NCI-H526 treated with DMSO at 0.1 percent for 48 hours (cell line): ENCODE measurements at places on chromosomes 5 and 9.

DNA sequence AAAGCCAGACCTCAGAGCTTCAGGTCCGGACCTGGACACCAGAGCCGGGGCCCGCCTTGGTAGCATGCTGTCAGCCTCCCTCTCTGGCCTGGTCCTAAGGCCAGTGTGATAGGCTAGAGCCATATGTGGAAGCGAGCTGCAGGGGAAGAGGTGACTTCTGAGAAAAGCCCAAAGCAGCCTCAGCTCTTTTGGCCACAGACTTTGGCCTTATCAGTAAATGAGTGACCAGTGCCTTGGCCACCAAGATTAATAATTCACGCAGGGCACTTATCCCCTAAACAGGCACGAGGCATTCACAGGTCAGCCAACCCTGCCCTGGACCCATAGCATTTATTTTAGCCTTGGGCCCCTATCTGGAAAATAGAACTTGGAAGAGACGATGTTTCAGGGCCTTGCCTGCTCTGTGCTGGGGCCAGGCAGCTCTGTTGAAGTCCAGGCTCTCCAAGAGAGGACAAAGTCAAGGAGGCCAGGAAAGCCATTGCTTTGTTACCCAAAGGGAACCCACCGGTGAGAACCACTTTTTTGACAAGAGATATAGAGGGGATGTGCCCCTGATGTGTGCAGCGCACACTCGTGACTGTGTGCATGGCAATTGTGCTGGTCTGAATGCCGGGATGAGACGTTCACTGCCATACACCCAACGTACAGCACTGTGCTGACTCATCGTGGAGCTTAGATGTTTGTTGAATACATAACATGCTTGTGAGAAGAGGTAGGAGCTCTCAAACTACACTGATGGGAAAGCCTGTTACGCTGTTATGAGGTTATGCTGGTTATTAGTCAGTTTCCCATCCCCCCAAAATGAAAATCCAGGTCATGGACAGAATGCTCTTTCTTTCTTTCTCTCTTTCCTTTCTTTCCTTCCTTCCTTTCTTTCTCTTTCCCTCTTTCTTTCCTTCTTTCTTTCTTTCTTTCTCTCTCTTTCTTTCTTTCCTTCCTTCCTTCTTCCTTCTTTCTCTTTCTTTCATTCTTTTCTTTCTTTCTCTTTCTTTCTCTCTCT lies 5.0 kb upstream of the SLC34A1 start:
- DNase-seq = no peak

DNA sequence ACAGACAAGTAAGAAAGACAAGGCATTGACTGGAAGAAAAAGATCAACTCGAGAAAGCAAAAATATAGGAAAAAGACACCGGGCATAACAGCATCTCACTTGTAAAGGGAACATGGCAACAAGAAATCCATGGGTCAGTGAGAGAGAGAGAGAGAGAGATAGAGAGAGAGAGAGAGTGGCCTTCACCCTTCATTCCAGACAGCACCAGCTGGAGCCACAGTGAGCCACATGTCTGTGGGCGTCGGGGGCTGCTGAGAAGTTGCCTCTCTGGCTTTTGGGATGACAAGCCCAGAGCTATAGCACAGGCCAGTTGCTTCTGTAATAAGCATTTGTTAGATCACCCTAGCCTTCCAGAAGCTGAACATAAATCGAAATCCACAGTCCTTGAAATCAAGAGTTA lies 20.3 kb upstream of the ENC1 start:
- DNase-seq = no peak

DNA sequence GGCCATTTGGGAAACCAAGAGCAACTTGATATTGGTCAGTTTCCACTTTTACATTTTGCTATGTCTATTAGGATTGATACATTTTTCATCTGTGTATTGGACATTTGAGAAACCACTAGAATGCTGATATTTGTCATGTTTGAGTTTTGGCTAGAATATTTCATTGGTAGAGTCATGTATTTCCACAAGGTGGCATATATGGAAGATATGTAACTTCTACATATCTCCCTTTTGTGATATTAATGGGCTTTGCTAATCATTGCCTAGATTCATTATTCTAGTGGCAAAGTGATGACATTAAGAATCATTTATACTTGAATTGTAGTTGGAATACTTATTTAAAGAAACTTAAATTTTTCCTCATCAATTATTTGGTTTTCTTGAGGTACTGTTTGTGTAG lies 692.9 kb upstream of the EDIL3 start:
- no peak for DNase-seq

GRCh38 chr5:109701792-109702191 lies 12.1 kb downstream of the MAN2A1 start:
- no peak for DNase-seq

DNA sequence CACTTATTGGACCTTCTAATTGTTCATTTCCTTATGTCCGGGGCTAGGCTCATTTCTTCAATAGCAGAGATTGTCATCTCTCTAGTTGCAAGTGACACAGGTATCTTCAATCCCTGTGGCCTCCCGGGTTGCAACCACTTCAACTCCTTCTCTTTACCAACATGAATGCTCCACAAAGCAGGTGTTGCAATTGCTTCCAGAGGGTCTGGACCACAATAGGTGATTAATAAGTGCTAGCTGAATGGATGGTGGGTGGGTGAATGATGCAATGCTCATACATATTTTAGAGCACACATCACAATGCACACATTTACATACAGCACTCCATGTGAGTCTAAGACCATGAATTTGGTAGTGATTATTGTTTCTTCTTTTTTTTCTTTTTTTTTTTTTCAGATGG lies 2.6 kb downstream of the CEMIP2 start:
- no peak for DNase-seq

DNA sequence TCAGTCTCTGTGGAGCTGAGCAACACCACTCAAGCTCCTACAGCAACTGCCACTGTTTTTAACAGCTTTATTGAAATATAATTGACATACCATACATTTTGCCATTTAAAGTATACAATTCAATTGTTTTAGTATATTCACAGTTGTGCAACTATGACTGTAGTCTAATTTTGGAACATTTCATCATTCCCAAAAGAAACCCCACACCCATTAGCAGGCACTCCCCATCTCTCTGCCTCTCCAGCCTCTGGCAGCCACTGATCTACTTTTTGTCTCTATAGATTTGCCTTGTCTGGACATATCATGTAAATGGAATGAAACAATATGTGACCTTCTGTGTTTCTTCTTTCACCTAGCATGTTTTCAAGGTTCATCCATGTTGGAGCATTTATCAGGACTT lies 43.5 kb downstream of the RUSC2 start:
- no peak for DNase-seq
